ENCODE measurements at places on chromosomes 1 and 21.

GRCh38 chr1:36540056-36540455, 57.3 kb upstream of the CSF3R start:
- no peak for DNase-seq

GRCh38 chr1:115068826-115069585, 20.3 kb downstream of the TSPAN2 start:
- DNase-seq: no peak

DNA sequence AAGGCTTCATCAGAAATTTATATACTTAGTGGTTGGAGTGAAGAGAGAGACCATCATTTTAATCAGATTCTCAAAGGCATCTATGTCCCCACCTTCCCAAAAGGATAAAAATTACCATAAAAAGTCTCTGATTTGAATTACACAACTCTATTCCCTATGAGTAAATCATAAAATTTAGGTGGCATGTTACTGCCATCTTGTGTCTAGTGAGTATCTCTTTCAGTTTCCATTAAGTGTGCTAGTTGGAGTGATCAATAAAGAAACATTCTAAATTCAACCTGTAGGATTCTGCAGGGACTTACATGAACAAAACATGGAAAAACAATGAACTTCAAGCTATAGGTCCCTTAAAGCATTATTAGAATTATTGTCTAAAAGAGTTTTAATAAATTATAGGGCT, 655.4 kb downstream of the LTN1 start:
- DNase-seq: no peak

DNA sequence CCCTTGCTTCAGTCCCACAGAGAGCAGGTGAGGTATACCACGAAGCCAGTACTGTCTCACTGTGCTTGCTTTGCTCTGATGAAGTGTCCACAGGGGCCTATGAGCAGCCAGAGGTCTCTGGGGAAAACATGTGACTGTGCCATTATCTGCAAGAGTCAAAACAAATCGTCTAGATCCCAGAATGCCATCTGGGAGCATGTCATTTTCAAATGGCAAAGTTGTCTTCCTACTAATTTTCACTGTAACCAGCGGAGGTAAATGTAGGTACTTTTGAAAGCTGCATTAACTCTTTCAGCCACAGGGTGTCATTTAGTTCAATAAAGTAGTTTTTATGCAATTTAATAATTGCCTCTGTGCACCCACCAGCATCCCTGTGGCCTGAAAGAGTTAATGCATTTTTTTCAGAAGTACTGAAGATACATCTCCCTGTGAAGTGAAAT, 173.6 kb upstream of the SGIP1 start:
- DNase-seq: no peak

DNA sequence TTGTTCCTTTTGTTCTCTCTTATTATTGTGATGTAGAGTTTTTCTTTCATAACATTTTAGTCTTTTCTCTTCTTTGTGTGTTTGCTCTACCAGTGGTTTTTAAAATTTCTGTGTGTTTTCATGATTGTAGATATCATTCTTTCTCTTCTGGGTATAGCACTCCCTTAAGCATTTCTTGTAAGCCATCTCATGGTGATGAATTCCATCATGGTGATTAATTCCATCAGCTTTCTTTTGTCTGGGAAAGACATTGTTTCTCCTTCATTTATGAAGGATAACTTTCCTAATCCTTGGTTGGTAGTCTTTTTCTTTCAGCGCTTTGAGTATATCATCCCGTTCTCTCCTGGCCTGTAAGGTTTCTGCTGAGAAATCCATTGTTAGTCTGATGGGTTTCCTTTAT, 22.7 kb downstream of the CD55 start:
- DNase-seq: no peak

GRCh38 chr1:230280906-230281413, 145.2 kb downstream of the PGBD5 start:
- no peak for DNase-seq

- DNase-seq: no peak
These were observed 7.3 kb downstream of the UQCRHL start for GRCh38 chr1:15799928-15800835.

Measured in stimulated activated naive CD4-positive, alpha-beta T cell treated with Interleukin-2 at 50 U/mL for 16 hours (primary cell).